AG09319 (cell line): ENCODE measurements at places on chromosomes 1 and 21.
A peak's percentile ranks its signal among the peaks of the same experiment; 100 is the strongest.

- no peak for DNase-seq
Measured at GRCh38 chr1:64908575-64908974, 57.8 kb downstream of the JAK1 start.

DNA sequence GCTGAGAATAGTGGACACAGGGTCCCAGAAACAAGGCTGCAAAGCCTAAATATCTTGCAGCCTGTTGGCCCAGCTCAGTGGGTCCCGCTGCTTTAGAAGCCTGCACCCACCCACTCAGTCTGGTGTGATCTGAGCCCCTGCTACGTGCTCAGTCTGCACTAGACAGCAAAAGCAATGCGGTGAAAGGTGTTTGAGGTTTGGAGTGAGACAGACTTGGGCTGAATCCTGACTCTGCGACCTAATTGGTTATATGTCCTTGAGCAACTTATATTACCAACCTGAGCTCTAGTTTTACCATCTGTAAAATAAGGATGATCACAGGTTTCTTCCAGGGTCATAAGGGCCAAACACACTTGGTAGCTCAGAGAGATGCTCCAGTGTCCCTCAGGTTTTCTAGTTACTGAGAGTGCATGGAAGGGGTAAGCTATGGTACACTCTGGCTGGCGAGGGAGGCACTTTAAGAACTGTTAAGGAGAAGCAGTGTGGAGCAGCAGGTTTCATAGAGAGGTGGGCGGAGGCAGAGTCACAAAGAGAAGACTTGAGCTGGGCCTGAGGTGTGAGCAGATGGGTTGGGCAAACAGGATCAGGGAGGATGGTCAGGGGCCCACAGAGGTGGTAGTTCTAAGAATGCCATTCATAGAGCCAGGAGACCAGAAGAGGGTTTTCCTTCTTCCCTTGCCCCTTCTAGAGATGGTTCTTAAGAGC, 10.1 kb downstream of the TMEM200B start:
- DNase-seq, result no peak

DNA sequence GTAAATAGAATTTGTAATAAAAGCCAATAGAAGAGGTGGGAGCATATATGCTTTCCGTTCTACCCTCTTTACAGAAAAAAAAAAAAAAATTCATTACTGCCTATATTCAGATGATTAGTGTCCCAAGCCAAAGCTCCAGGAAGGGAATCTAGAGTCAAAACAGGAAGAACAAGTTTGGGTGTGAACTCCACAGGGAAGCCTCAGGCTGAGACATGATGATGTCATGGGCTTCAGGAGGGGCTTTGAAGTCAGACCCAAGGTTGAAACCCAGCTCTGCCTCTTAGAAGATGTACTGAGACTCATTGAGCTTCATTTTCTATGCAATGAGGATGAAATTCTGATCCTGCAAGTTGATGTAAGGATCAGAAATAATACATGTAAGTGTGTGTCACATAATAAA, 250.0 kb upstream of the ADGRL2 start:
- DNase-seq, result no peak

DNA sequence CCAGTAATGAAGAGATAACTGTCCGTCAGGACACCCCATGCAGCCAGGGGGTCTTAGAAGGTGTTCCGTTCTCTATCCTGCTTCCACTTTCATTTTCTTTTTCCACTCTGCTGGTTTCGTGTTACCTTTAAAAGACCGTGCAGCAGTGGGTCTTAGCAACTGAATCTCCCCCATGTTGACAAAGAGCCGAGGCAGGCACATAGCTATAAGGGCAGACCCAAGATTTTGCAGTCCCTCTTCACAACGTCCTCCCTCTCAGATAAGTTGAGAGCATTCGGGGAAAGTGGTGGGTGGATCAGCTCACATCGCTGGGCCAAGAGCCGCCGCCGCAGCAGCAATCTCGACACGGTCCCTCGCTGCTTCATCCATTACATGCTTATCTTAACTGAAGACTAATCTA, 355.5 kb downstream of the LMO4 start:
- DNase-seq, result no peak

GRCh38 chr1:113981962-113982931, 3.0 kb downstream of the OLFML3 start:
- DNase-seq, result peak; percentile 72

- no peak for DNase-seq
Measured at GRCh38 chr1:206704226-206704625, 19.5 kb downstream of the MAPKAPK2 start.
